ENCODE measurements at places on chromosomes 16 and 17.
A peak's percentile ranks its signal among the peaks of the same experiment; 100 is the strongest.

GRCh38 chr17:56929362-56929969, 15.6 kb upstream of the TRIM25 start:
- peaks cover 11% of the 10 kb centered on the region for H3K36me3 ChIP-seq
- H3K4me1 ChIP-seq, result peaks cover 26% of the 10 kb centered on the region
- no peaks in the 10 kb centered on the region for H3K27me3 ChIP-seq
- H3K4me3 ChIP-seq, result no peak overlapping the region
- no peak overlapping the region for H3K27ac ChIP-seq
- peak; percentile 74 for DNase-seq

- no peaks in the 10 kb centered on the region for H3K4me1 ChIP-seq
- H3K4me3 ChIP-seq, result no peak overlapping the region
- no peak overlapping the region for H3K27ac ChIP-seq
These were observed 186.7 kb downstream of the RPTOR start for GRCh38 chr17:80731323-80731722.

DNA sequence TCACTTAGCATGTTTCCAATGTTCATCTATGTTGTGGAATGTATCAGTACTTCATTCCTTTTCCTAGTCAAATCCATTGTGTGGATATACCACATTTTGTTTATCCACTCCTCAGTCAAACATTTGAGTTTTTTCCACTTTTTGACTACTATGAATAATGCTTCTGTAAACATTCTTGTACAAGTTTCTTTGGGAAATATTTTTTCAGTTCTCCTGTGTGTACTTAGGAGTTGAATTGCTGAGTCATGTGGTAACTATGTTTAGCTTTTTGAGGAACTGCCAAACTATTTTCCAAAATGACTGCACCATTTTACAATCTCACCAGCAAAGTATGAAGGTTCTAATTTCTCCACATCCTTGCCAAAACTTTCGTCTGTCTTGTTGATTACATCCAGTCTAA, 223.7 kb upstream of the AXIN2 start:
- H3K36me3 ChIP-seq, result no peaks in the 10 kb centered on the region
- no peaks in the 10 kb centered on the region for H3K4me1 ChIP-seq
- H3K4me3 ChIP-seq, result no peak overlapping the region
- no peak overlapping the region for H3K27ac ChIP-seq
- no peak for DNase-seq

DNA sequence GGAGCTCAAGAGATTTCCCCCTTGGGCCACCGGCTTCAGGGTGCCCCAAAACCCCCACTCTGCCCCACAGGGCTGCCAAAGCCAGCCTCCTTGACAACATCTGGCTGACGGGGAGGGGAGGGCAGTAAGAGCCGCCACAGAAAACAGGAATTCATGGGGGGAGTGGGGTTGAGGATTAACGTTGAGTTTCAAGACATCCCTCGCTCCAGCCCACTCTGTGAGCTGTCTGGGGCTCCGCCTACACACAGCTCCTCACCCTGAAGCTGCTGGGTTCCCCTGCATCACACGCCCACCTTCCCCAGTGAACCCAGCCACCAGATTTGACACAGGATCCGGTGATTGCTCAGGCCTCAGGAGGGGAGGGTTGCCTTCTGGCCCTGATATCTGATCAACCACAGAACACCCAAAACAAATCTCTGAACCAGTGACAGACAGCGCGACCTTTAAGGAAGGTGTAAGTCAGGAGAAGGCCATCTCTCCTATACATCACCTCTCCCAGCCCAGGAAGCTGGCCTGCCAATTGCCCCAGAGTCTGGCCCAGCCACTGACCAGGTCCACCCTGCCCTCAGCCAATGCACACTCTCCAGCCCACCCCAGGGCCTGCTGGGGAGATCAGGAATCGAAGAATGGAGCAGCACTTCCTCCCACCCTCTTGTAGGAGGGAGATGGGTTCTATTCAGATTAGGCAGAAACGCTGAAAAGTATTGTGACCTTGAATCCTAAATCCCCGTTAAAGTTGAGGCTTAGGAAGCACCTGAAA, 132.1 kb downstream of the CLEC16A start:
- no peaks in the 10 kb centered on the region for H3K36me3 ChIP-seq
- no peak for DNase-seq
- H3K4me1 ChIP-seq, result peaks cover 7% of the 10 kb centered on the region

GRCh38 chr17:68695659-68696058, 94.5 kb upstream of the FAM20A start:
- no peak overlapping the region for H3K27ac ChIP-seq
- H3K36me3 ChIP-seq, result no peaks in the 10 kb centered on the region
- H3K27me3 ChIP-seq, result no peaks in the 10 kb centered on the region

DNA sequence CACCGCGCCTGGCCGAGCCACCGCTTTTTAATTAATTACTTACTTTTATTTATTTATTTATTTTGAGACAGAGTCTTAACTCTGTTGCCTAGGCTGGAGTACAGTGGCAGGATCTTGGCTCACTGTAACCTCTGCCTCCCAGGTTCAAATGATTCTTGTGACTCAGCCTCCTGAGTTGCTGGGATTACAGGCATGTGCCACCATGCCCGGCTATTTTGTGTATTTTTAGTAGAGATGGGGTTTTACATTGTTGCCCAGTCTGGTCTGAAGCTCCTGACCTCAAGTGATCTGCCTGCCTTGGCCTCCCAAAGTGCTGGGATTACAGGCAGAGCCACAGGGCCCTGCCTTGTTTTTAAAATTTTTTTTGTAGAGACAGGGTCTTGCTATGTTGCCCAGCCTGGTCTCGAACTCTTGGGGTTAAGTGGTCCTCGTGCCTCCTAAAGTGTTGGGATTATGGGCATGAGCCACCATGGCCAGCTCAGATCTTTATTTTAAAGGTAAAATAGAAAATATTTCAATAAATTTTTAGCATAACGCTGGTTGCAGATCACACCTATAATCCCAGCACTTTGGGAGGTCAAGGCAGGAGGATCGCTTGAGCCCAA, 18.3 kb upstream of the NUDT16L1 start:
- H3K4me1 ChIP-seq, result no peaks in the 10 kb centered on the region
- DNase-seq, result no peak
- H3K27ac ChIP-seq, result peak overlapping the region; percentile 88
- no peaks in the 10 kb centered on the region for H3K36me3 ChIP-seq
- no peak overlapping the region for H3K4me3 ChIP-seq

- no peak overlapping the region for H3K4me3 ChIP-seq
- 0 out of 2 replicates have a peak, but pooled peaks cover 4% of the 10 kb centered on the region for H3K36me3 ChIP-seq
- H3K4me1 ChIP-seq, result peaks cover 29% of the 10 kb centered on the region
- no peaks in the 10 kb centered on the region for H3K27me3 ChIP-seq
- DNase-seq, result peak; percentile 76
- H3K27ac ChIP-seq, result no peak overlapping the region
These were observed 35.6 kb downstream of the SDR42E1 start for GRCh38 chr16:81975637-81976036.

- no peaks in the 10 kb centered on the region for H3K27me3 ChIP-seq
- H3K27ac ChIP-seq, result no peak overlapping the region
- H3K4me3 ChIP-seq, result no peak overlapping the region
- no peak for DNase-seq
- peaks cover 14% of the 10 kb centered on the region for H3K36me3 ChIP-seq
These were observed 30.9 kb downstream of the OR1D5 start for GRCh38 chr17:3032258-3033247.

- no peak overlapping the region for H3K4me3 ChIP-seq
- no peaks in the 10 kb centered on the region for H3K4me1 ChIP-seq
- DNase-seq, result peak; percentile 94
- H3K36me3 ChIP-seq, result no peaks in the 10 kb centered on the region
- H3K27ac ChIP-seq, result no peak overlapping the region
These were observed 6.7 kb downstream of the TRPV1 start for GRCh38 chr17:3602499-3602898.

DNA sequence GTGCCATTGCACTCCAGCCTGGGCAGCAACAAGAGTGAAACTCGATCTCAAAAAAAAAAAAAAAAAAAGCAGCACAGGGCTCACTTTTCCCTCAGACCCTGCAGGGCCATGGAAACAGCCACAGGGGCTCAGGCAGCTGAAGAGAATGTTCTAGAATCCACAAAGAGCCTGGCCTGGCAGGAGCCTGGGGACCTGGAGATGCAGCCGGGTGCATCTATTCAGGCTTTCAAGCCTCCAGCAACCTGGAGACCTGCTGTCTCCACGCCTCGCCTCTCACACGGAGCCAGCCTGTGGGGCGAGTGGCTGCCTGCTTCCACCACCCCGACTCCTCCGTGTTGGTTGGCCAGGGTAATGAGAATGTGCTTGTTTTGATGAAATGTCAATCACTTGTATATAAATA, 44.0 kb upstream of the MEAK7 start:
- no peaks in the 10 kb centered on the region for H3K27me3 ChIP-seq
- DNase-seq, result no peak
- H3K4me3 ChIP-seq, result no peak overlapping the region

DNA sequence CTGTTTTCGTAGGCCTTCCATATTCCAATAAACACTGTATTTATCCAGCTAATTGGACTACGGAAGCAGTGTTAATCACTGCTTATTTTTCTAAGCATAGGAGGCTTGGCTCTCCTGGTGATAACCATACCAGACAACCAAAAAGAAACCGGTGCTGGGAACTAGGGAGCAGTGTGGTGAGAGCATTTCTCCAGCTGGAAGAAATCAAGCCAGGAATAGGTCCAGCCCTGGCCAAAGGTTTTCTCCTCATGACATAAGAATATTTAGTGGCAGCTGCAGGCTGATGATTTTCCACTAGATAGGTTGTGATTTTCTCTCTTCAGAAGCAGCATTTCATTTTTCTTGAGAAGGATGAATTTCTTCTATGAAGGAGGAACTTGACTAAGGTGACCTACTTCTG, 141.5 kb downstream of the TRIM37 start:
- peak overlapping the region; percentile 91 for H3K27ac ChIP-seq
- 0 out of 2 replicates have a peak overlapping the region, but pooled peaks have one; percentile 24 for H3K4me3 ChIP-seq
- no peaks in the 10 kb centered on the region for H3K36me3 ChIP-seq

DNA sequence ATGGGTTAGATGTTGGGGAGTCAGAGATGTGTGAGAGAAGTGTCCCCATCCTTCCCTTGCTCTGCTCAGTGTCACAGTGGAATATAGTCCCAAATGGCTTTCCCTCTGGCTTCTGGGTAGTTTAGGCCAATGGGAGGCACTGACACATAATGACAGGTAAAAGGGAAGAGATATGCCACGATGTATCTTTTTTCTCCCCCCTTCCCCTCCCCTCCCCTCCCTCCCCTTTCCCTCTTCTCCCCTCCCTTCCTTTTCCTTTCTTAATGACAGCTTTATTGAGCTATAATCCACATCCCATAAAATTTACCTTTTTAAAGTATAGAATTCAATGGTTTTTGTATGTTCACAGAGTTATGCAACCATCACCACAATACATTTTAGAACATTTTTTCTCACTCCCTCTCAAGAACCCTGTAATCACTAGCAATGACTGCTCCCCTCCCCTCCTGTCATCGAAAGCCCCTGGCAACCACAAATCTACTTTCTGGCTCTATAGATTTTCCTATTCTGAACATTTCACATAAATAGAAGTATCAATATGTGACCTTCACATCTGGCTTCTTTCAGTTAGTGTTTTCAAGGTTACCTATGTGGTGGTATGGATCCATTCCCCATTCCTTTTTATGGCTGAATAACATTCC, 617 bp upstream of the CCR7 start:
- H3K4me1 ChIP-seq, result peaks cover 7% of the 10 kb centered on the region
- no peak for DNase-seq
- H3K27ac ChIP-seq, result no peak overlapping the region
- H3K27me3 ChIP-seq, result no peaks in the 10 kb centered on the region
- peaks cover 7% of the 10 kb centered on the region for H3K36me3 ChIP-seq
- H3K4me3 ChIP-seq, result no peak overlapping the region

Data from GM23338 (cell line).